ENCODE measurements at places on chromosomes 4 and X.

- DNase-seq = no peak
Observed at GRCh38 chr4:89248879-89249281, 58.7 kb downstream of the GPRIN3 start.

- peak; percentile 17 for DNase-seq
Observed at GRCh38 chr4:26028793-26029567, 115.0 kb downstream of the SMIM20 start.

DNA sequence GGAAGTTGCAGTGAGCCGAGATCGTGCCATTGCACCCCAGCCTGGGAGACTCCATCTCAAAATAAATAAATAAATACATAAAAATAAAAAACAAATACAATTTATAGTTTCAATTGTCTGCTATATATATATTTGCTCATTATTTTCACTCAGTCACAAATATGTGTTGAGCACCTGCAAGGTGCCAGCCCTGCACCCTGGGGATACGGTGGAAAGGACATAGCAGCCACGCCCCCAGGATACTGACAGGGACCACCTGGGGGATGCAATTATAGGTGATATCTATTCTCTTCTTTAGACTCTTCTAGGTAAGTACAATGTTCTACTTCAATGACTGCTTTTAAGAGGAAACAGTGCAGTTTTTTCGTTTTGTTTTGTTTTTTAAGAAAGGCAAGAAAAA lies 85.0 kb downstream of the JAKMIP1 start:
- no peak for DNase-seq

GRCh38 chr4:772118-772517 lies 53.8 kb downstream of the CPLX1 start:
- DNase-seq = no peak

- no peak for DNase-seq
Observed at GRCh38 chr4:128571747-128572146, 237.8 kb upstream of the JADE1 start.
